ENCODE measurements at places on chromosomes 12 and 14.
A peak's percentile ranks its signal among the peaks of the same experiment; 100 is the strongest.

DNA sequence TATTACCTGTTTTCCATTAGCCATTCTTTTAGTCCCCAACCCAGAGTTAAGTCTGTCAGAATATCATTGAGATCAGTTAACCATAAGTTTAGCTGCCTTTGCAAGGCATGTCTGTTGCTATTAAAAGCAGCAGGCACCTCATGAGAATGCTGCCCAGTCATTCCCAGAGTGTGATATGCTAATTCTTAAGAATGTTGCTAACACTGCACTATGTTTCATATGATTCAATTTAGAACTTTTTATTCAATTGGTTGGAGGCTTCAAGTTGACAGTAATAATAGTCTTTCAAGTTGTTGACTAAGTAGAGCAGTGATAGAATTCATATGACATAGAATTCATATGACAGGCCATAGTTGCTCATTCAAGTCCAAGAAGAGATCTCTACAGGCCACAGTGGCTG is 292.3 kb downstream of the FUT8 start:
- DNase-seq: no peak

DNA sequence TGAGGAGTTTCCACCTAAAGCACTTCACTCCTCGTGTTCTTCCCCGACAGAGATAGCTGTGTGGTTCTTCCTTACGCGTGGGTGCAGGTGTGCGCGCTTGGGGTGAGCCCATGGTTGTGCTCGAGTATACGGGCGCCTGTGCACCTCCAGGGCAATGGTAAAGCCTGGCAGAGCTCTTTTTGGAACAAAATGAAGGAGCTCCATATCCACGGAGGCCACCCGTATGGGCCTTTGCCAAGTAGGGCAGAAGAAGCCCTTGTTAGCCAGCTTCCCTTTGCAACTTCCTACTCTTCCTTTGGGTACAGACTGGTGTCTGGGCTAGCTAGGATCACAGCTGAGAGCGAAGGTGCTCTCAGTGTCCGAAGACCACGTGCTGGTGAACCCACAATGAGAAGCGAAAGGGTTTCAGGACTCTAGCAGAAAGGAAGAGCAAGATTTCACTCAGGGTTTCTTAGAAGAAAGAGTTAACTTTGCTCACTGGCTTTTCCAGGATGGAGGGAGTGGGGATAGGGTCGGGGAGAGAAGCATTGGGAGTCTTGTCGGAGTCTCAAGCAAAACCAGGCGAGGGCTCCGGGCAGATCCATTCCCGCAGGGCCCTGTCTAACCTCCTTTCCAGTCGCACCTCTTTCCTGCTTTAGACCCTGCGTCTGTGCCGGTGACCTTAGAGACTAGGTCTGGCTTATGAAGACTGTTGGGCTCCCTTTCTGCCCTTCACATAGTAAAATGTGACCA is 960 bp upstream of the LRFN5 start:
- DNase-seq: no peak

GRCh38 chr12:71130521-71131069 is 27.2 kb downstream of the TSPAN8 start:
- no peak for DNase-seq

GRCh38 chr14:104557766-104558165 is 21.8 kb upstream of the C14orf180 start:
- DNase-seq: no peak

GRCh38 chr12:92847368-92847767 is 81.7 kb downstream of the EEA1 start:
- DNase-seq: no peak

GRCh38 chr12:119696943-119697342 is 29.0 kb downstream of the PRKAB1 start:
- DNase-seq: no peak

DNA sequence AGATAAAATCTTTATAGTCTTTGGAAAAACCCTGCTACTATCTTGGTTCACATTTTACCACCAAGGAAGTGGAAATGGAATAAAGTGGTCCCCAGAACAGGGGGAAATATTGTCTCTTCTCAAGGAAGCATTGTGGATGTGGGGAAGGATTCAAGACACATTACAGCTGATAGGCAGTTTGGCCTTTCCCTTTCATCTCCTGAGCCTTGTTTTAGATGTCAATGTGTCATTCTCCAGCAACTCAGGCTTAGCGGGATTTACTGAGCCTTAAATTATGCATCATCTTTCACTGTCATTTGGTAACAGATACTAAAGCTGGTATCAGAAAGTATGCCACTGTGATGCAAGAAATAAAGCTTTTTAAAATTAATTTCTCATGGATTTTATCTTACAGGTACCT is 136.2 kb downstream of the STXBP6 start:
- no peak for DNase-seq

DNA sequence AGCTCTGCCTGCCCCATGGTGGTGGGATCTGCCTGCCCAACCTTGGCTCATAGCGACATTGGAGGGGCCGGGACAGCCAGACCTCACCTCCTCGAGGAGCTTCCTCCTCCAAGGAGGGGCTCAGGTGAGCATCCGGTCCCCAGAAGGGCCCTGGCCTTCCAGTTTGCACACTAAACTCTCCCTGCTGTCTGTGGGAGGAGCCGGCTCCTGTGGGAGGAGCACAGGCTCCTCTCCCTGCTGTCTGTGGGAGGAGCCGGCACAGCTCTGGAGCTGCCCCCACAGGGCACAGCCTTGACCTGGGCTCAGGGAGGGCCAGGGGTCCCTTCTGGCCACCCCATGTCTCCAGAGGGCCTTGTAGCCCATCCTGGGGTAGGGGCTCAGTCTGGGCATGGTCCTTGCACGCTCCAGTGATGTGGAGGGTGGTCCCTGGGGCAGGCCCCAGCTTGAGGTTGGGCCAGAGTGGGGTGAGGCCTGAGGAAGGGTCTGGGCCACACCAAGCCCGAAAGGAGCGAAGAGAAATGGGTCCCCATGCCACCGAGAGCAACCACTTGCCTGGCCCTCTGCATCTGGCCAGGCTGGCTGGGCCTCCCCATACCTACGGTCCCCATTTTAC is 147.5 kb upstream of the C14orf180 start:
- no peak for DNase-seq

GRCh38 chr14:88493392-88494185 is 61.2 kb downstream of the PTPN21 start:
- no peak for DNase-seq

DNA sequence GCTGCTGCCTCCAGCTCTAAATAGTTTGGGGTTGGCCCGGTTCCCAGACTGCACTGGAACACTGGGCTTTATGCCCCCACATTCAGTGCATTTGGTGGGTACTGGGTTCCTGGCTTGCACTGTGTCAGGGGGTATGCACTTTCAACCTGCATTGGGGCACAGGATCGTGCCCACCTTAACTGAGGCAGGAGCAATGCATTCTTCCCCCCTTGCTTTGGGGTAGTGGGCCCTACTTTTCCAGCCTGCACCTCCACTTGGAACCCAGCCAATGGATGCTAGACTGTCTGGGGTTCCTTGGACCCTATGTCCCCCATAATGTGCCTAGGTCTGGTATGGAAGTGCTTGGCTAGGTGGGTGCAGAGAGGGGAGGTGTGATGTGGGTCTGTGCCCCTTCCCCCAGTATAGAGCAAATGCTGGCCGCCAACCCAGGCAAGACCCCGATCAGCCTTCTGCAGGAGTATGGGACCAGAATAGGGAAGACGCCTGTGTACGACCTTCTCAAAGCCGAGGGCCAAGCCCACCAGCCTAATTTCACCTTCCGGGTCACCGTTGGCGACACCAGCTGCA is 615 bp downstream of the TARBP2 start:
- no peak for DNase-seq

GRCh38 chr12:112341046-112341825 is 41.0 kb downstream of the HECTD4 start:
- DNase-seq: no peak

GRCh38 chr12:125229878-125230530 is 164.8 kb downstream of the AACS start:
- no peak for DNase-seq

DNA sequence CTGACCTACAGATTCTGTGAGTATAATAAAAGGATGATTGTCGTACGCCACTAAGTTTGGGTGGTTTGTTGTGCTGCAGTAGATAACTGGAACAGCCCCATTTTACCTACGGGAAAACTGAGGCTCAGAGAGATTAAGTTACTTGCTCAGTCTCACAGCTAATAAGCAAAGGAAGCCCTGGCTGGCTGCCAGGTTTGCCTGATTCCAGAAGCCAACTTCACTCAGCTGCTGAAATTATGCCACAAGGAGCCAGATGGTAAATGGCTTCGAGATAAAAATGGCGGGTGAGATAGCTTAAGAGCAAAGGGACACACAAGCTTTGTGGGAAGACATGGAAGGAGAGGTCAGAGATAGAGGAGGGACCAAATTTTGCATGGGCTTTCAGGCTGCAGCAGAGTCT is 191.5 kb upstream of the NOS1 start:
- DNase-seq: no peak

DNA sequence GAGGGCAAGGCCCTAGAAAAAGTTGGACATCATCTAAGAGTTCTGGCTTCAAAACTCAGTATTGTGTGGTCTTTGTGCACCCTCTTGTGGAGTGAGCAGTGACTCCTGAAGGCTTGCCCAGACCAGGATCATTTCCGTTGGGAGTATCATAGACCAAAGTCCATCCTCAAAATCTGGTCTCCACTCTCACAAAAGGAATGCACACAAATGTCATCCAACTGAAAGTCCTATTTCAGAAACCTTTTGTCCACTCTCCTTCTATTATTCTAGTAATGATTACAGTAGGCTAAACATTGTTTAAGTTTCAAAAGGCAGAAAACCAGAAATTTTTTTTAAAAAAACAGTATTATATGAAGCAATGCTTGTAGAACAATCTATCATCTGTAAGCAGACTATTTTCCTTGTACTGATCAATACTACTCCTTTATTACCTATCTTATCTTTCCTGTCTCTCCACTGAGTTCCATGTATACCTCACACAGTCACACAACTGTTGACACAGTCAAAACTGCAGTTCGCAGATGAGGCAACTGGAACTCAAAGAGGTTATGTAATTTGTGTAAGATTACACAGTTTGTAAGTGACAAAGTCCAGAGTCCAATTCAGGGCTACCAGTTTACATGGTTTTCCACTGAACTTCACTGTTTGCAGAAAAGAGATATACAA is 41.4 kb downstream of the COX16 start:
- peak; percentile 70 for DNase-seq

GRCh38 chr14:60254176-60254575 is 5.2 kb downstream of the PPM1A start:
- DNase-seq: peak; percentile 24

DNA sequence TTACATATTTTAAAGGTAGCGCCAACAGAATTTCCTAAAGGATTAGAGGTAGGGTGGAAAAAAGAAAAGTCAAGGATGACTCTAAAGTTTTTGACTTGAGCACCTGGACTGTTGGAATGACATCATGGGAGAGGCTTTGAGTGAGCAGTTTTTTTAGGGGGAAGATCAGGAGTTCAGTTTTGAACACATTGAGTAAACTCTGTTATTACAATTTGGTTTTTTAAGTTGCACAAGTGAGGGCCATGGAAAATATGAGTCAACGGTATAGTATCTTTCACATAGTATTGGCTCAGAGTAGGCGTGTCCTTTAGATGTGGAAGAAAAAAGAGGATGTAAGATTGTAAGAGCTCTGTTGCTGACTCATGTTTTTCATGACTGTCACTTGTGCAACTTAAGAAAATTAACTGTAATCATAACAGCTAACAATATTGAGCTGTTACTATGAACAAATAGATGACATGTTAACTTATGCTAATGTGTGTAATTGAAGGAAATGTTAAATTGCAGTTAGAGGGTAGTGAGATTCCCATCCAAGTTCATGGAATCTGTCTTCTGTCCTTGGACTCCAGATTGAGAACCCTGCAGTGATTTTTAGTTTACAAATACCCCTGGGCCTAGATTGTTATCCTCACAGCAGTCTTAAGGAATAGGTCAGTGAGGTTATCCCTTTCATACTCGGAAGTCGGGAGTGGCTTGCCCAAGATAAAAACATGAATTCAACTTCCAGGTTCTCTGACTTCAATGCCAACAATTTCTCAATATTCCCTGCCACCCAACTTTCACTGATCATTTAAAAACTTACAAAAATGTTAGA is 48.2 kb upstream of the ATP2B1 start:
- DNase-seq: peak; percentile 88

GRCh38 chr12:25531502-25532052 is 21.5 kb downstream of the LMNTD1 start:
- no peak for DNase-seq

DNA sequence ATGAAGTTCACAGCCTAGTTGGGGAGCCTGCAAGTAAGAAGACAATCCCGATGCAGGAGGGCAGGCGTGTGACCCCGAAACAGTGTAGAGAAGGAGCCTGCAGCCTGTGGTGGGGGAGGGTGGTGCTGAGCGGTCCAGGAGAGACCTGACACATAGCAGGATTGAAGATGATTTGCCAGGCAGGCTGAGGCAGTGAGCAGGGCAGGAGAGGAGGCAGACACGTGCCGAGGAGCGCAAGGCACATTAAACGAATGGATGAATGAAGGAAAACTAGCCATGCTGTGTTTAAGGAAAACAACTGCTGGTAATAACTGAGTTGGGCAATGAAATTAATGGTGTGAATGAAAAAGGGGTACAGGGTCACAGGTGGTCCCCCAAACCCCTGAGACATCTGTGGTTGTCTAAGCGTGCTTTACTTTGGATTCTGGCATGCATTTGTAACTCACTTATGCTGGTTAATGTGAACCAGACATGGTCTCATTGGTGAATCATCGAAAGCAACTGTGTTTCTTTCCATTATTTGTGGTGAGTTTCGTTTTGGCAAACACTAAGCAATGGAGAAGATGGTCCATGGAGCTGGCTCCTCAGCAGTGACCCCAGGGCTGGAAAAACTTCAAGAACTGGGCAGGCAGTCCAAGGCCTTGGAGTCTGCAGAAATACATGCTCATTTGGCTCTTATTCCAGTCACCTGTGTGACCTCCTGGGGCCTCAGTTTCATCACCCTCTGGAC is 96.9 kb upstream of the EVL start:
- DNase-seq: no peak

GRCh38 chr12:50174971-50175715 is 8.0 kb upstream of the CERS5 start:
- DNase-seq: peak; percentile 77

- DNase-seq: no peak
Measured at GRCh38 chr12:84810611-84811010, 102.0 kb downstream of the SLC6A15 start.

GRCh38 chr12:113478351-113479011 is 6.8 kb upstream of the LHX5 start:
- DNase-seq: no peak

DNA sequence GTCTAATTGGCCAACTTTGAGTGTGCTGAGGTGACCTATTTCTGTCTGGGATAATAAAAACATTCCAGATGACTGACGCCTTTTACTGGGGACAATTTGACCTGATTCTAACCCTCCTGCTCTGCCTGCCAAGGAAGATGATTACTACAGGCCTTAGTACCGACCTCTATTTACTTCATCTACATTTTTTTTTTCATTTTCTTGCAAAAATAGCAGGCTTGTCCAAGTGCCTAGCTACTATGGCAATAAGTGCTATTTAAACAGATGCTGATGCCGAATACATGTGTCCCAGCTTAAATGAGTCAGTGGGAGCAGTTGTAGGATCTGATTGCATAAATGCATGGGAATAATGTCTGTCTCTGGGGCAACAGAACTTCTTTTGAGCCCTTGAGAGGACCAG is 254.3 kb downstream of the RGS6 start:
- no peak for DNase-seq

- no peak for DNase-seq
Measured at GRCh38 chr14:99571303-99571986, 32.6 kb downstream of the CCDC85C start.
